ENCODE measurements at places on chromosomes 5 and 9.

DNA sequence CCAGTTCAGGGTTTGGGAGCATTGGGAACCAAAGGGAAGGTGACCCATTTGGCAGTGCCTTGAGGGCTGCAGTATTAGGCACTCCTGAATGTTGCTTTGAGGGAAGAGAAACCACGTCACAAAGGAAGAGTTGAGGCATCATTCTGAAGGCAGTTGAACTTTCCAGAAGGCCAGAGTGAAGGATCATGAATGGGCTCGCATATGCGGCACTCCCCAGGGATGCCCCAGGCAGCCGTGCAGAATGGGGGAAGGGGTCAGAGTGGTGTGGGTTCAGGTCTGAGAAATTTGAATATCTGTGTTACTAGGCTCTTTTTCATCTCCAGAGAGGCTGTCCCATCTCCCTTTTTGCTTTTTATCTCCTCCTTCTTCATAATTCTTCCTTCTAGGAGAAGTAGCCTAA lies 60.6 kb upstream of the HMHB1 start:
- no peak for DNase-seq

GRCh38 chr5:60066502-60066901 lies 173.0 kb upstream of the PDE4D start:
- no peak for DNase-seq

DNA sequence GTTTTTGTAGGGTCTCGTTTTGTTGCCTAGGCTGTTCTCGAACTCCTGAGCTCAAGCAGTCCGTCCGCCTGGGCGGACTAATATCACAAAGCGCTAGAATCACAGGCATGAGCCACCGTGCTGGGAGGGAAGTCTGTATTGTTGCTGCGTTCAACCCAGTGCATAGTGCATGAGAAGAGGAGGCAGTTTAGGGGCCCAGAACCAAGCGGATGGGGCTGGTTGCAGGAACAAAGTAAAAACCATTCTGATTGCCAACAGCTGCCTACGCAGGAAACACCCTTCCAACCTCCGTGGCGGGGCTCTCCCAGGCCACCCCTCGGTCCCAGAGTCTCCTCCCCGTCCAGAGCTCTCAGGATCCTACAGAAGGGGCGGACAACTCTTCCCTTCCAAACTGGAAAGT lies 87.1 kb downstream of the ANXA2R start:
- no peak for DNase-seq

DNA sequence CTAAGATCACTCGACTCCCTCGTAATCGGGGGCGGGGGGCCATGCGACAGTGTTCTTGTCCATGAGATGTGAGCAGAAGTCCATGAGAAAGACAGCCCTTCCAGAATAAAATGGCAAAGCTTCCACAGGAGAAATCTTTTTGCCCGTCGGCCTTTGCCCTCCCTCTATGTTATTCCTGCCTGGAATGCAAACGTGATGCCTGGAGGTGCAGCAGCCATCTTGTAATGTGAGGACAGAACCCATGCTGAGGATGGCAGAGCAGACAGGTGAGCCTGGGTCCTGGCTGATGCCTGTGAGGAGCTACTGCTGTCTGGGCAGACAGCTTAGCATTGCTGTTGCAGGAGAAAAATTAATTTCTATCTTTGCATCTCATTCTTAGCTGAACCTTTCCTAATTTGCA lies 17.2 kb downstream of the MED10 start:
- DNase-seq: no peak

DNA sequence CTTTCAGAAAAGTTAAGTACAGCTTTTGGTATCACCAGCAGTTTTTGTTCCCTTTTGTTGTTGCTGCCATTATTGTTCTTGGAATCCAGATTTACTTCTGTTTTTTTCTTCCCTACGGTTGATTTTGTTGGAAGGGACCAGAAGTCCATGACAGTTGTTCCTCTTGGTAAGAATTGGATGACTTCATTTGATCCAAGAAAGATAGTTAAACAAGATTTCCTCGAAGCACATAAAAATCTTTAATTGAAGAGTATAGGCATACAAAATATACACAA lies 65.4 kb downstream of the CDC42SE2 start:
- no peak for DNase-seq

- DNase-seq: no peak
Measured at GRCh38 chr5:36529142-36529541, 77.3 kb upstream of the SLC1A3 start.

DNA sequence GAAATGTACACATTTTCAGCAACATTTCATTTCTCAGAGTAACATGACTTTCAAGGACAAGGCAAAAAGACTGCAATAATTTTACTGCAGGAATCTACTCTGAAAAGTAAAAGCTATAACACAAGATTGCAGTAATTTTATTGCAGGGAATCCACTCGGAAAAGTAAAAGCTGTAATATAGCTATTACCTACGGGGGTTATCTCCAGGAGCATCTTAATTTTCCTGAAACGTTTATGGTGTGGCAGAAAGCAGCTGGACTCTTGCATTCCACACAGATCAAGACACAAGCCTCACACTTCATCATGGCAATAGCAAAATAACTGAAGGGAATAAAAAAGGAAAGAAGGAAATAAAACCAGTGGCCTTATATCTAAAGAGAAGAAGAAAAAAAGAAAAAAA lies 171.2 kb downstream of the TSSK1B start:
- DNase-seq: no peak

- no peak for DNase-seq
Measured at GRCh38 chr5:150302301-150303069, at the start of gene ARSI. Gene ARSI (minus strand): TSS chr5:150302905. CDS start chr5:150302373, 532 bp downstream.

GRCh38 chr9:89978185-89978584 lies 373.4 kb downstream of the GADD45G start:
- DNase-seq: no peak

GRCh38 chr5:39063037-39063436 lies 11.2 kb downstream of the RICTOR start:
- no peak for DNase-seq

GRCh38 chr9:97411440-97411788 lies 482 bp upstream of the TDRD7 start:
- DNase-seq: no peak

DNA sequence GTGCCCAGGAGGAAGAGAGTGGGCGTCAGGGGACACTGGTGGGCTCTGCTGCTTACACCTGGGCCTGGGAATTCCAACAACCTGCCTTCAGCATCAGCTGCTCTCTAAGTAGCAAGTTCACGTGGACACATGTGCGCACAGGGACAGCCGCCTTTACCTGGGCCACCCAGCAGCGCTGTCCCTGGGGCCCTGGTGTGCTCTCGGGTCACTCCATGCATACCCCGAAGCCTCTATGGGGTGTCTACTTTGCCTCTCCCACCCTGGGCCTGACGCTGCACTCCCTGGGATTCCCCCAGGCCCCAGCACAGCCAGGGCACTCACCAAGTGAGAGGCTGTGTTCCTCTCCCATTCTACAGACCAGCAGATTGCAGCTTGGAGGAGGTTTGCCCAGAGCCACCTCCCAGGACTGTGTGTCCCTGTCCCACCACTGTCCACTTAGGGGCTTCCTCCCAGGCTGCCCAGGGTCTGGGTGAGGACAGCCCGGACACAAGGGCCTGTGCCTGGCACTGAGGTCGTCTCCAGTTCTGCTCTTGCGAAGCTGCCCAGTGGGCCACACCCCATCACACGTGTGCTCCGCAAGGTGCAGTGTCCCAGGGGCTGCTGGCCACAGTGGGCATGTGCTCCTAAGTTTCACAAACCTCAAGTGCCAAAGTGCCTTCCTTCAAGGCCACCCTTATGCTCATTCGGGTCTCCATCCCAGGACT lies 5.9 kb downstream of the NINJ1 start:
- no peak for DNase-seq

DNA sequence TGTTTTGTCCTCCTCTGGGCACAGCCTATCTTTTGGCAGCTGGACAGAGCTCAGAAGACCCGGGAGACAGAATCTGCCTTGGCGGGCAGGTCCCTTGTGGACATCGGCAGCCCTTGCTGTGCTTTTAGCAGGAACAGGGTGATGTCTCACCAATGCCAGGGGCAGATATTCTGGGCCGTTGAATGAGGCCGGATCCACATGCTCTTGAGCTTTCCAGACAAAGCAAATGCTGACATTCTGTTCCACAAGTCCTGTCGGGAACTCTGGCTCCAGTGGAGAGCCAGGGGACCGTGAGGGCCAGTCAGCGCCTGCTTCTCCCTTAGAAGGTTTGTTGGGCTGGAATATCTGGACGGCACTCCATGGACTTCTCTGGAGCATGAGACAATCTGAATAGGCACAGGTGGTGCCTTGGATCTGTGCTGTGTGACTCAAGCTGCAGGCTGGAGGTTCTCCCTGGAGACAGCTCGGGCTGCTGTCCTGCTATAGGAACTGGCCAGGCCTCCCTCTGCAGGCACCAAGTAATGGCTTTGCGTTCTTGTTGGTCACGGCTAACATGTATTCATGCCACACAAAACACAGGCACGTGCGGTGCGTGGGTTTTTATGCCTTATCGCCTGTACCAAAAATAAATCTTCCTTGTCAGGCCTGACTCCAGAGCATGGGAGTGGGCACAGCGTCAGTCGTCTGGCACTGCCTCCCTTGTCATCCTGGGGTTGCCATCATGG lies 80.3 kb downstream of the GADD45G start:
- DNase-seq: no peak

DNA sequence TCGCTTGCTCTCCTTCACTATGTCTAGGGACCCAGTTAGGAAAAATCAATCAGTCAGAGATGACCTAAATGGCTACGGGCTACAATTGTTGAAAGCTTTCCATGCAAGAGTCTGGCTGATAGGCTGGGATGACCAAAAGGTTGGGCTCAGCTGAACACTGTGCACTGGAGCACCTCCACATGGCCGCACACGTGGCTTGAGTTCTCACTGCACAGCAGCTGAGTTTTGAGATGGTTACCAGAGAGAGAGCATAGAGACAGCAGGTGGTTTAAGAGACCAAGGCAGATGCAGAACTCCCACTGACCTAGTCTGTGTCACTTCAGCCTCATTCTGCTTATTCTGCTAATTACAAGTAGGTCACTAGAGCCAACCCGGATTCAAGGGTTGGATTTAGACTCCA lies 2354.8 kb upstream of the C9orf72 start:
- no peak for DNase-seq

DNA sequence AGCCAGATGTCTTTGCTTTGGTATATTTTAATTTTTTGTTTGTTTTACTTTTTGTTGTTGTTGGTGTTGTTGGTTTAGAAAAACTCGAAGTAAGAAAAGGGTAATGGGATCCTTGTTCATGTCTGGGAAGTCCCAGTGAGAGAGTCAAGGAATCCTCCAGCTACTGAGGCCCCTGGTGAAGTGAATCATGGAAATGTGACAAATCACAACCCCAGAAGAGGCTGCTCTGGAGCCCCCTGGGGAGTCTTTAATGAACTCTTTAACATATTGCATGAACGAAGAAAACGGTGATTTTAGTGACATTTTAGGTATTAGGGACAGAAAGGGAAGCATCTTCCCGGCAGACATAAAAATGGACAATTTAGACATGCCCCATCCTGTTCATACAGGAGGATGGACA lies 41.3 kb downstream of the TMEM174 start:
- no peak for DNase-seq

DNA sequence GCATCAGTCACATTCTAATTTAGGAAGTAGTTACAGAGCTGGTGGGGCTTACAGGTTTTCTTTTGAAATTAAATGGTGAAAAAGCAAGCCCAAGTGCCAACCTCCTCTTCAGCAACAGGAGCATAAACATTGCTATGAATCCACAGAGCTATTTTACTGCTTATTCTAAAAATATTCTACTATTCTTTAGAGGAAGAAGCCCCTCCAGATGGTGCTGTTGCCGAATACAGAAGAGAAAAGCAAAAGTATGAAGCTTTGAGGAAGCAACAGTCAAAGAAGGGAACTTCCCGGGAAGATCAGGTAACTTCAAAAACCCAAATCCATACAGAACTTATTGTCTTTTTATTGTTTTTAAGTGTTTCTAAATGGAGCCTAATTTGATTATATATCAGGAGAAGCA lies 202.8 kb downstream of the CWC27 start:
- DNase-seq: no peak

DNA sequence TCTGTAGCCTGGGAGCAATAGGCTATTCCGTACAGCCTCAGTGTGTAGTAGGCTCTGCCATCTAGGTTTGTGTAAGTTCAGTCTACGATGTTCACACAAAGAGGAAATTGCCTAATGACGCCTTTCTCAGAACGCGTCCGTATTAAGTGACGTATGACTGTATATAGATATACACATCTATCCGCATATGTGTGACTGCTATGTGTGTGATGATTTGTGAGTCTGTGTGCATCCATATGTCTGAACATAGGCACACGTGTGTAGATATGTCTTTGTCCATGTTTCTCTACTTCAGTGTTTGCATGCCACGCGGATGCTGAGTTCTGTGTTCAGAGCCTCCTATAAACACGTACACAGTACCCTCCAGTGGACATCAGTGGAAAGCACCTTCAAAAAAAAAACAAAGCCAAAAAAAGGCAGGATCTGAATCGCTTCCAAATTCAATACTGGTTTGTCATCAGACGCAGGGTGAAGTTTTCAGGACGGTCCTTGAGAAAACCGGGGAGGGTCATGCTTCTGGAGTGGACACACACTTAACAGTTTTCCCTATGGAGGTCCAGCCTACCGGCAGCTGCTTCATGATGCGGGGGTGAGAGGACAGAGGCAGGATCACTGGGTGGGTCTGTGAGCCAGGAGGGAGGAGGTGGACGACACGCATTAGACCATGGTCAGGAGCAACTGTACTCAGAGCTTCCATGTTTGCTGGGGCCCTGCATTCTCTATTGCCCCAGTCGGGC lies 29.5 kb upstream of the ALDH1B1 start:
- no peak for DNase-seq

- no peak for DNase-seq
Measured at GRCh38 chr5:126054577-126055347, 368.4 kb upstream of the GRAMD2B start.

DNA sequence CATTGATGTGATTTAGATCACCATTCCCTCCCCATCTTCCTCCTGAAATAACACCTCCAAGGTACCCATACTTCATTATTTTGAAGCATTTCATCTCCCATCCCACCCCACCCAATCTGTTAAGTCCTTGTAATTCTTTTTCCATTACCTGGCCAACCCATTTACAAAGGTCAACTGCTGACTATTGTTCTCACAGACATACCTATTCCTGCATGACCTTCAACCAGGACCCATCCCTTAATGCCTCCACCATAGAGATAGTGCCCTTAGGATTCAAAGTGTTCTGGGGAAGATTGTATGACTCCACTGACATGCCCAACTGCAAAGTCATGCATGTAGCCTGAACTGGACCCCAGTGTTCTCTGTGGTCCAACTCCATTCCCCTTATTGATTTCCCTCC lies 91.2 kb downstream of the NLN start:
- DNase-seq: no peak

DNA sequence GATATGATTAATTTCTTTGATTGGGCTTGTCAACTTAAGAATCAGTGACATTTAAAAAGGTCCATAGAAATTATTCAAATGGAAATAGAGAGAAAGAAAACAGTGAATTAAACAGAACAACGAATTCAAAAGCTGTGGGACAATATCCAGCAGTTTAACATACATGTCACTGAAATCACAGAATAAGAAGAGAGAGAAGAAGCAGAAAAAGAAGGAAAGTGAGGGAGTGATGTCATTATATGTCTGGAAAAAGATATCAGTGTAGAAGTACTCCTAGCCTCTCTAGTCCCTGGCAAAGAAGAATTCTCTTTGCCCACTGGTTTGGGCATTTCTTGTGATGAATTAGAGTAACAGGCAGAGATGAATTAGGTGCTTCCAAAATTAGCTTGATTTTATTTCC lies 109.2 kb upstream of the ABCA1 start:
- no peak for DNase-seq

GRCh38 chr9:20925256-20926045 lies 106.0 kb downstream of the HACD4 start:
- no peak for DNase-seq

Measured in C1 segment of cervical spinal cord (tissue), 14 donors.